ENCODE measurements at places on chromosomes 3 and 15.

GRCh38 chr15:98823616-98824015 is 175.3 kb downstream of the IGF1R start:
- no peak for DNase-seq

- no peak for DNase-seq
Measured at GRCh38 chr3:78900426-78900825, 867.4 kb downstream of the ROBO1 start.

DNA sequence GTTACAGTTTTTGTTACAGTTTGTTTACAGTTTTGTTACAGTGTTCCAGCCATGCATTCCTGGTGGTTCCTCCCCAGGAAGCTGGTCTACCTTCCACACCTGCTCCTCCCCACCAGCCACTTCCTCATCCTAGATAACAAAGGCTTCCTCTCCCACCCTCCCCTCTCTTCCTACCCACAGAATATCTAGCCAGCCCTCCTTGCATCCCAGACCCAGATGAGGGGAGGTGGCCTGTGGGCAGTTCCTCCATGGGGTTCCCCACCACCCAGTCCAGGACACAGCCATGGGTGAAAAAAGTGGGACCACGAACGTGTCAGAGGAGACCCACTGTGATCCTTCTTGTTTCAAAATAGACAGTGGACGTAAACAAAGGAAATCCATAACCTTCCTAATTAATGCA is 122.8 kb upstream of the ABHD17C start:
- DNase-seq, result no peak

GRCh38 chr3:4571690-4572334 is 78.7 kb downstream of the ITPR1 start:
- no peak for DNase-seq

DNA sequence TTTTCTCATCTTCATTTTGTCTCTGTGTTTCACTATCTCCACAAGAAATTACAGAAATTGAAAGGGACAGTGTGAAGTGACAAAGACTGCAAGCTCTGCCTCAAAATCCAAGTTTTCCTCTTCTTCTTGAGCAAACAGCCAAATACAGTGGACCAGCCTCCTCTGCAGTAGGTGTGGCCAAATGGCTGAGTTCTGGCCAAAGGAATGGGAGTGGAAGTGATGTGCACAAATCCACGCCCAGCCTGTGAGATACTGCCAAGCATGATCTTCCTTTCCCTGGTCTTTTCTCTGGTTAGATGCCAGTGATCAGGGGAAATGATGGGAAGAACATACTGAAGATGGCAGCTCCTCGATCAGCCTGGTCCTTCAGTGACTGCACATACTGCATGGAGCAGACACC is 111.0 kb upstream of the CPNE4 start:
- no peak for DNase-seq
